ENCODE measurements at places on chromosomes 6 and 20. TPM values are rescaled to one million over a fixed set of nuclear protein-coding genes. Genes with fewer than 3 reads are reported as not detected.

DNA sequence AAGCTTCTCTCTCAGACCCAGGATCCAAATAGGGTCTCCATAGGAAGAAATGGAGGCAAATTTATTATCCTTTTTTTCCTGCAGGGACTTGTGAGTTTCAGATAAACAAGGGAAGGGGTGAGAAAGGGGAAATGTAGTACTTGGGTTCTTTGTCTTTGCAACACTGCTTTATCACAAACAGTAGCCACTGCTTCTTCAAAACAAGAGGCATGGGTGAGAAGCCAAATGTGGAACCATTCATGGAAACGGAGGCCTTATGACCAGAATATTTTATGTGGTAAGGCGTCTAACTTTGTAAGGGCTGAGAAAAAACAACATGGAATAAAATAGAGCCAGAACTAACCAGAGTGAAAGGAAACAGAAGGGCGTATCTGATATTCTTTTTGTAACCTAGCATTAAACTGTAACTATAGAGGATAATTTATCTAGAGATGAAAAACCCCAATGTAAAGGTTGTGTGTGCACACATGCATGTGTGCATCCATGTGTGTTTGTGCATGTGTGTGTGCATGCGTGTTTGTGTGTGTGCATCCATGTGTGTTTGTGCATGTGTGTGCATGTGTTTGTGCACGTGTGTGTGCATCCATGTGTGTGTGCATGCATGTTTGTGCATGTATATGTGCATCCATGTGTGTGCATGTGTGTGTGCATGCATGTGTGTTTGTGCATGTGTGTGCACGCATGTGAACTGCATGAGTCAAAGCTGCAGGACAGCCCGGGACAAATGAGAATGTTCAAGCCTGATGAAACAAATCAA is 143.3 kb upstream of the SMLR1 start:
- DNase-seq, result no peak
- no peaks in the 10 kb centered on the region for H3K4me1 ChIP-seq
- H3K27ac ChIP-seq, result no peak overlapping the region
- no peaks in the 10 kb centered on the region for H3K27me3 ChIP-seq

GRCh38 chr6:26205161-26205624 is 118.0 kb downstream of the HFE start:
- H3K27me3 ChIP-seq, result no peaks in the 10 kb centered on the region
- H3K4me3 ChIP-seq, result peak overlapping the region; percentile 95
- peak; percentile 49 for DNase-seq
- peaks cover 13% of the 10 kb centered on the region for H3K4me1 ChIP-seq
- no peaks in the 10 kb centered on the region for H3K36me3 ChIP-seq

GRCh38 chr6:25054469-25054868 is 118.7 kb upstream of the RIPOR2 start:
- DNase-seq, result no peak
- H3K4me3 ChIP-seq, result no peak overlapping the region
- peak overlapping the region; percentile 99 for H3K27ac ChIP-seq
- no peaks in the 10 kb centered on the region for H3K27me3 ChIP-seq

Gene CLPSL2
- not detected for polyA plus RNA-seq
